ENCODE measurements at places on chromosomes 3 and 15.

DNA sequence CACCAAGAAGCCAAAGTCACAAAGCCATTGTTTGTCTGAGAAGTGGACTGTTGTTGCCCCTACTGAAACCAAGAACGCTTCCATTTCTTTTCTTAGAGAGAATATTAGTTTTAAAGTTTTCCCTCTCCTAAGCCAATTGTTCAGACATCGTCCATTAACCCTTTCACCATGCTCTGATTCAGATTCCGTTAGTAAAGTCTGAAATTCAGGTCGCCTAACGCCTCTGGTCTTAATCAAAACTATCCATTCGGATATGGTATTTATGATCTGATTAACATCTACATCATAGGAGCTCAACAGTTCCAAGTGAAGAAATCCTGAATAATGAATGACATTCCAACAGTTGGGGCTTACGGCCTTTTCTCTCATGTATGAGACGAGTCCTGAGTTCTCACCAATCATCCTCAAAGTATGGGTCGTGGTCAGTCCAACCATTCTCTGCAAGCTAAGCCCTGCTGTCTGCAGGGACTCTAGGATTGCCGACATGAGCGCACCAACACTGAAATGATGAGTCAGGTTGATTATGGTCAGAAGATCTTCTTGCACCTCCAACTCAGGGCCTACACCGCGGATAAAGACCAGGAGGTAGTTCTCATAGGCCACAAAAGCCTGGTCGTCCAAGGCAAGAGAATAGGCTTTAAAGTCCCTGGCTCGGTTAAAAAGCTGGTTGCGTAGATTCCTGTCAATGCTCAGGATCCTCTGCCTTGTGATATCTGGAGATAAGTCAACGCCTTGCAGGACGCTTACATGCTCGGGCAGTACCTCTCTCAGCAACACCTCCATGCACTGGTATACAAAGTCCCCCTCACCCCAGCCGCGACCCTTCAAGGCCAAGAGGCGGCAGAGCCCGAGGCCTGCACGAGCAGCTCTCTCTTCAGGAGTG lies 767 bp downstream of the EPM2AIP1 start:
- DNase-seq, result peak; percentile 61

GRCh38 chr15:81050805-81051204 lies 50.1 kb downstream of the TLNRD1 start:
- no peak for DNase-seq

DNA sequence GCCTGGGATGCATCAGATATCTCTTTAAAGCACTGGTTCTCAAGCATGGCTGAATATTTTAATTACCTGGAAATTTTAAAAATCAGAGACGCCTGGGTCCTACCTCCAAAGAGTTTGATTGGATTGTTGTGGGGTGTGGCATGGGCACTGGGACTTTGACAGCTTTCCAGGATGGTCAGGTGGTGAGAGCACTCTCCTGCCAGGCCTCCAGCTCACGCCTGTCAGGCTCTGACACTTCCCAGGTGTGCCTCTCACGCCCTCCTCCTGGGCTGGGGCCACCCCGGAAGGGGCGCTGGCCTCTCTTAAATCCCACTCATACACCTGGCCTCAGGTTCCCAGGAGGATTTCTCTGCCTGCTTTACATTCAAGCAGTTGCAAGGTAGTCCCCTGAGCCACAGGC lies 48.5 kb downstream of the AMOTL2 start:
- no peak for DNase-seq

DNA sequence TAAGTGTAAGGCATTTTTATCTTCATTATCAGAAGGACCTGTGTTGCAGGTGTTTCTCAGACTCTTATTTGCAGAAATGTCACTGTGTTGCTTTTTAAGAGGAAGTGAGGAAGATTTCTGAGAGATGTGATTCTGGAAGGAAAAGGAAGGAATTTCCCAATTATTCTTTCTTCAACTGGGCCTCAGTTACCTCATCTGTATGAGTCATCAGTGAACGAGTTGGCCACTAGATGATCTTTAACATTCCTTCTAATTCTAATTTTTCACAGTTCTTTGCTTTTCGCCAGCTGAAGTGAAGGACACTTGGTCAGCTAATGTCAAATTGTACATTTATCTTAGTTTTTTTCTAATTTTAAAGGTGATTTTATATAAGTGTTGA lies 28.9 kb downstream of the CLEC3B start:
- DNase-seq, result no peak

DNA sequence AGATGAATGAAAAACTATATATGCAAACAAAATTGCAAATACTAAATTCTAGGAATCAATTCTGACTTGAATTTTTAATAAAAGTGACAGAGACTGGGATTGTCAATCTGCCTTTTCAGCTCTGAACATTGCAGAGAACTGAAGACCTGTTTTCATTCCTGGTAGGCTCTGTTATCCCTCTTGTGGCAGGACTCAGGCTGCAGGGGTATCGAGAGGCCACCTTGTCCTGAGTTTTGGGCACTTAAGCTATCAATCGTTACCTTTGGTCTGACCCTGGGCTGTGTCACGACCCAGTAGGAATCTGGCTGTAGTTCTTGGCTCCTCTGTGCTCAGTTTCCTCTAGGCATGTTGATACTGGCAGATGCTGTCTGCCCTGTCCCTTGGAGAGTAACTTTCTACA lies 238.0 kb downstream of the CACNA2D3 start:
- DNase-seq, result no peak
